Upper lobe of right lung (tissue), 1 donor: ENCODE measurements at places on chromosomes 16 and 17. TPM values are rescaled to one million over a fixed set of nuclear protein-coding genes. Genes with fewer than 3 reads are reported as not detected.

GRCh38 chr17:57832314-57833178 is 17.3 kb downstream of the MRPS23 start:
- H3K36me3 ChIP-seq = peaks cover 7% of the 10 kb centered on the region
- H3K4me3 ChIP-seq = peak overlapping the region; percentile 46
- peak overlapping the region; percentile 11 for H3K27ac ChIP-seq
- H3K4me1 ChIP-seq = peaks cover 4% of the 10 kb centered on the region
- H3K27me3 ChIP-seq = no peaks in the 10 kb centered on the region
- DNase-seq = no peak

DNA sequence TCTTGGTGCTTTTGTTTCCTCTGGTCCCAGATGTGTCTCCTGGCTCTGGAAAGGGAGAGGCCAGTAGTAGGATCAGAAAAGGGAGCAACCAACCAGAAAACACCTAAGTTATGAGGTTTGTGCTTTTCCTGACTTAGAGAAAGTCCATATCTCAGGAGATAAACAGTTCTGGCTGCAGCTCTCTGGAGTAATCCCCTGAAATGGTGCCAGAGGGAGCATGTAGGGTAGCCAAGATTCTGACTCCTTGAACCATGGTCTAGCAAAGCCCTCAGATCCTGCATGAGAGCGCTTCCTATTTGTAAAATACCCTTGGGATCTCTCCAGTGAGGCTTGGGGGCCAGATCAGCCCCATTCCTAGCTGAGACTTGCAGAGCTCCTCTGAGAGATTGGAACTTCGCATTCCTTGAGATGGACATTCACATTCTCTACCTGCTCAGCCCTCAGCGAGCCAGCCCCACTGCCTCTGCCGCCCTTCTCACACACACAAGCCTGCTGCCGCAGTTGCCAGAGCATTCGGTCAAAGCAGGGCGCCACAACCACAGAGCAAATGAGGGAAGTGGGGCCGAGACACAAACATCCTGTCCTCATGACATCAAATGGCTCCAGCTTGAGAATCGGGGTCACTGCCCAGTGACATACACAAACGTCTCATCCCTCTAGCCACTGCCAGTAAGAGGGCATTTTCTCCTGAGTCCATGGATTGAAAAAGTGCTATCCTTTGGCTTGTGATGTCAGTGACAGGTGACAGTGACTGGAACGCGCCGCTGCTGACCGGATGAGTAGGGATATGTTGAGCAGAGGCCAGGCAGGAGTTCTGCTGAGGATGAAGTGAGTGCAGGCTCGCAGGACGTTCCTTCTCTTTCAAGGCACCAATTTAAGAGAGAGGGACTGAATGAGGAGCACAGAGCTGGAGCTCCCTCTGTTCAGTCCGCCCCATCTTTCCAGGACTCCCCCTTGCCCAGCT is 5.0 kb downstream of the ABHD15 start:
- H3K36me3 ChIP-seq = peaks cover 5% of the 10 kb centered on the region
- H3K4me3 ChIP-seq = no peak overlapping the region
- H3K27me3 ChIP-seq = no peaks in the 10 kb centered on the region
- peak; percentile 65 for DNase-seq
- H3K4me1 ChIP-seq = peaks cover 42% of the 10 kb centered on the region
- H3K27ac ChIP-seq = peak overlapping the region; percentile 26

DNA sequence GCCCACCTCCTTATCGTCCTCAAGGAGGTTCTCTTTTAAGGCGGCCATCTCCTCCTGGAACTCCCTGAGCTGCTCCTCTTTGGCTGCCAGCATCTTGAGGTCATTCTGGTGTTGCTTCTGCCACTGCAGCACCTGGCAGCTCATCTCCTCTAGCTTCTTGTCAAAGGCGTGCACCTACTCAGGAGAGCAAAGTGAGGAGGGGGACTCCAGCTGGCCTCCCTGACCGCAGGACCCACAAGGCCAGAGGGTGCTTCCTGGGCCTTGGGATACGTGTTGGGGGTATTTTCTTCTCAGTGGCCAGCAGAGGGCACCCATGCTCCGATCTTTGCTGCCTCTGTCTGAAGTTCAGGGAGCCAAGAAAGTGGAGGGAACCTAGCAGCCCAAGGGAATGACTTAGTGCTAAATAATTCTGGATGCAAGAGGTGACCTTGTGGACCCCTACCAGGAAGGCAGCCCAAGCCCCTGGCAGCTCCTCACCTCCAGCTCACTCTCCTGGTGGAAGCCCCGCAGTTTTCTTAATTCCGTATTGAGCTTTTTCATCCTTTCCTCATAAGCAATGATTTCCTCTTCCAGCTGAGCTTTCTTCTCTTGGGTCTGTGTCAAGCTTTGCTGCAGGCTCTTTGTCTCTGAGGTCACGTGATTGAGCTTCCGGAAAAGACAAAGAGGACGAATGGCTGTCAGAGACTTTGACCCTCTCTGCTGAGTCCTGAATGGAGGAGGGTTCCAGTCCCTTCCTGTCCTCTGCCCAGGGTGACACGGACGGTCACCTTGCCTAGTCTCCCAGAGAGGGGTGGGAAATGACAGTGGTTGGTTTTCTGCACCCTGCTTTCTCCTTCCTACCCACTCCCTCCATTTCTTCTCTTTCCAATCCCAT is 31.4 kb downstream of the DHX38 start:
- no peaks in the 10 kb centered on the region for H3K36me3 ChIP-seq
- H3K4me3 ChIP-seq = no peak overlapping the region
- peak; percentile 84 for DNase-seq
- no peaks in the 10 kb centered on the region for H3K4me1 ChIP-seq

GRCh38 chr16:73315645-73316044 is 267.7 kb upstream of the ZFHX3 start:
- no peak for DNase-seq
- H3K27me3 ChIP-seq = no peaks in the 10 kb centered on the region
- no peak overlapping the region for H3K27ac ChIP-seq
- no peak overlapping the region for H3K4me3 ChIP-seq
- H3K4me1 ChIP-seq = no peaks in the 10 kb centered on the region
- H3K36me3 ChIP-seq = no peaks in the 10 kb centered on the region

The CES4A gene
- 13.3 TPM for total RNA-seq

The CD19 gene
- total RNA-seq = not detected

The SLC2A4 gene
- total RNA-seq = 1.6 TPM
